ENCODE measurements at places on chromosomes 11 and 22.

DNA sequence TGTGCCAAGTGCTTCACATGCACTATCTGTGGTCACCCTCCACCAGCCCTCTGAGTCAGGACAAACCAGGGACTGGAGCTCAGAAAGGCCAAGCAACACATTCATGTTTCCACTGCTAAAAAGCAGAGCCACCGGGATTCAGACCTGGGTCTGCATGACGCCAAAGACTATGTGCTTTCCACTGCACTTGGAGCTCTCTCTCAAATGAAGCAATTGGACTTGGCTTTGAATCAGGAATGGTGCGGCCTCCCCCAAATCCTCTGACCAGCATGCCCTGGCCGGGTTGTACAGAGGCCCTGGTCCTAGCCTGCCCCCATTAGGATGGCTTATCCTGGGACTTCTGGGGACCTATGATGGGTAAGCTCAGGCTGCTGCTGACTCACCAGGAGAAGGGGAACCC is 80.7 kb downstream of the PKNOX2 start:
- no peak for DNase-seq

DNA sequence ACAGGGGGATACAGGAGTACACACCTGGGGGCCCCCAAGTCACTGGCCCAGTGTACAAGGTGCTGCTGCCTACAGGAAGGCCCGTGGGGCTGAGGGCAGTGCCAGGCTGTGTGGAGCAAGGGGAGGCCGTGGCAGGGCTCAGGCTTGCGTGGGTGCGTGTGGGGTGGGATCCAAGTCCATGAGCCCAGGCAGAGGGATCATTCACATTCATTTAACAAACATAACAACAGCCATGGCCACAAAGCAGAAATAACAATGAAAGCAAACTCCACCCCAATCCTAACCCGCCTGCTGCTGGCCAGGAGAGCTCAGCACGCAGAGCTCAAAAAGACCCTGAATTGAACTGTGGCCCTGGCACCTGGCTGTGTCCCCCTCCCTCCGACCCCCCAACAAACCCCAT is 17.0 kb upstream of the SCGB1A1 start:
- no peak for DNase-seq

DNA sequence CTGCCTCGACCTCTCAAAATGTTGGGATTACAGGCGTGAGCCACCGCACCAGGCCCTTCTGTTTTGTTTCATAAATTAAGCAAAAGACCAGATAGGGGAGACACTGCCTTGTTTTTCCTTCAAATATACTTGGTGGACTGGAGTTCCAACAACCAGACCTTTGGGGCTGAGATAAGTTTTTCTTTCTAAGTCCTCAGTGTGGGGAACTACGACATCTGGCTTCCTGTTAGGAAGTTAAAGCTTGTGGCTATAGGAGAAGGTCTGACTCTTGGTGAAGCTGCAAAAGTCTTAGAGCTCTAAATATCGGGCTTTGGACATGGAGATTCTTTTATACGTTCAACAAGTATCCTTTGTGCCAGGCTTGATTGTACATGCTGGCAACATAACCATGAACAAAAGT is 64.1 kb upstream of the EED start:
- no peak for DNase-seq

DNA sequence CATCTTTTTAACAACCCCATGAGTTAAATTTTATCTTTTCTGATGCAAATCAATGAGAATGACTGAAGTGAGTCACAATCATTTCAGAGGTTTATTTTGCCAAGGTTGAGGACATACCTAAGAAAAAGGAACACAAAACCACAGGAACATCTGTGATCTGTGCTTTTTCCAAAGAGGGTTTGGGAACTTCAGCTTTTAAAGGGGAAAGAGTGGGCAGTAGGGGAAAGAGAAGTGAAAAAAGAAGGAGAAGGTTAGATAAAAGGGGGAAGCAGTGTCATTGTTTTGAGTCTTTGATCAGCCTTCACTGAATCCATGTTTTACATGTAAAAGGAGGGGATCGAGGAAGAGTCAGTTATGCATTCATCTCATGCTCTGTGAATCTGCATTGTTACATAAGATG is 45.3 kb upstream of the SPON1 start:
- DNase-seq: no peak

GRCh38 chr11:71302911-71303310 is 50.5 kb upstream of the SHANK2 start:
- DNase-seq: no peak

DNA sequence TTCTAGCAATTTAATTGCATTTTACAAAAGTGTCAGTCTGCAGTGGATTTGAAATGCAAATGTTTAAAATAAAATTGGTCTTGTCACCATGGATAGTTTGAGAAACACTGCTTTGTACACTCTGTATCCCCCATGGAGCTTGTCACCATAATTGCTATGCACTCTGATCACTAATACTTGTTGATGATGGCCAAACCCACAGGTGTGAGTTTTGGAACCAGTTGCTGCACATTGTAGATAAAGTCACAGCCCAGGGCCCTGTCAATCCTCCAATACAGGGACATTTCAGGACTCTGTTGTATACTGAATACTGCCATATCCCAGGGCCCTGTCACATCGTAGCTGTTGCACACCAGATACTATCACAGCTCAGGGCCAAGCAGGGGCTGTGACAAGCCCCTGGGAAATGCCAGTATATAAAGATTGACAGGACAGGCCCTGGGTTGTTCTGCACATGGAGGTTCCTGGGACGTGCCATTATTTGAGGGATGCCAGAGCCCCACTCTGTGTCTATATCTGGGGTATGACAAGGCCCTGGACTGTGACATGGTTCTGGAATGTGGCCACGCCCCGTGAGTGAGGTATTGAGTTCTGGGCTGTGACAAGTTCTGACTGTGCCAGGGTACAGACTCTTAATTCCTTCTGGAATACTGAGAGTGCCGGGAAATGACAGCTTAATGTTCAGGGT is 27.9 kb upstream of the SMPD1 start:
- DNase-seq: no peak

DNA sequence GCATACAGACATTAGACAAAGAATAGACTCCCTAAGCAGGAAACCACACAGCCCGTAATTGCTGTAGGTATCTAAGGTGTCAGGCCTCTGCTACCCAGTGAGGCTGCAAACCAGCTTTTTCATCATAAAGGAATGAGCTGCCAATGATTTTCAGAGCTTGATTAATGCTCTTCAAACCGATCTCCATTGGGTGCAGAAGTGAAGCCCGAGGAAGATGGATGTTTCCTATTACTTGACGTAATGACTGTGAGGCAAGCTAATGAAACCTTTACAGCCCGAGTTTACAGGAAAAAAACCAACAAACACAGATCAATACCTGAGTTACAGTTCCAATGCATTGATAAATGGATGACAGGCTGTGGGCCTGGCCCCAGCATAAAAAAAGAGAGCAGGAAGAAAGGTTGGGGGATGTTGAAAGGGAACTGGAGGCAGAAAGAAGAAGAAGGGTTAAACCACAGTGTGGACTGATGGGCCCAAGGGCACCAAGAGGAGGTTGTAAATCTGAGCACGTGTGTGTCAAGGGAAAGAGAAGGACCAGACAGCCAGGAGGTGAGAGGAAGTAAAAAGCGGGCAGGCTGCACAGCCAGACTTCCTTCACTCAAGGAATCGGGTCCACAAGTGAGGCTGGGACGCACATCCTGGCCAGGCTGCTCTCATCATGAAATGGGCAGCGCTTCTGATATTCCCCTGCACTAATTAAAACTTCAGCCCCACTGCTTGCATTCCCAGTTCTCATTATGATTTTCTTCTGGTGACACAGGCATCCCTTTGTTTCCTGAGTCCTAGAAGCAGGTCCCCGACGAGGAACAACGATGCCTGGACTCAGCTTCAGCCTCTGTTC is 70.6 kb upstream of the NTM start:
- no peak for DNase-seq

DNA sequence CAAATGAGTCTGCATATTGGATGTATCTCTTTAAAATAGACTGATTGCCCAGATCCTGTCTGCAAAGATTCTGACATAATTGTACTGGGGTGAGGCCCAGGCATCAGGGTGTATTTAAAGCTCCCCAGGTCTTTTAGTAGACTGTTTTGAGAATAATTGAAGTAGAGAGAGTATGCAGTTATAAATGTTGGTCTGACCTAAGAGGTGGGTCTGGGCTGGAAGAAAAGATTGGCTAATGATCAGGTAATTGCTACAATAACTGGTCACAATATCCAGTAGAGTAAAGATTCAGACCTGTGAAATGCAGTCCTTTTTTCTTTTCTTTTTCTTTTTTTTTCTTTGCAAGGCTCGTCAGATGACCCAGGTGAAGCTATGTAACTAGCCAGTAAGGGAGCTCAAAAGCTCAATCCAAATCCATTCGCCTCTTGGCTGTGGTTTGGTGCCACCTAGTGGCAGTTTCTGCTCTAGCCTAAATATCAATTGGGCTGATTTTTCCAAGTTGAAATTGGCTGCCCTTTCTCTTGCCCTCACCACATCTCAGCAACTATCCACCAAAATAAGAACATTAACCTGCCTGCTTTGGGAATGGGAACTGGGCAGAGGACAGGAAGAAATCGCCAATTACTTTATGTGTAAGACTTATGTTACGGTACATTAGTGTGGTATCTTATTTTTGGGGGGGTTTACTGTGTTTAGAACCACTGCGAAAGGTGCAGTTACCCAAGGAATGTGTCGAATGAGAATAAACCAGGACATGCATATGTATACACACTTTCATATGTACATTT is 45.9 kb downstream of the ZNF143 start:
- DNase-seq: no peak

DNA sequence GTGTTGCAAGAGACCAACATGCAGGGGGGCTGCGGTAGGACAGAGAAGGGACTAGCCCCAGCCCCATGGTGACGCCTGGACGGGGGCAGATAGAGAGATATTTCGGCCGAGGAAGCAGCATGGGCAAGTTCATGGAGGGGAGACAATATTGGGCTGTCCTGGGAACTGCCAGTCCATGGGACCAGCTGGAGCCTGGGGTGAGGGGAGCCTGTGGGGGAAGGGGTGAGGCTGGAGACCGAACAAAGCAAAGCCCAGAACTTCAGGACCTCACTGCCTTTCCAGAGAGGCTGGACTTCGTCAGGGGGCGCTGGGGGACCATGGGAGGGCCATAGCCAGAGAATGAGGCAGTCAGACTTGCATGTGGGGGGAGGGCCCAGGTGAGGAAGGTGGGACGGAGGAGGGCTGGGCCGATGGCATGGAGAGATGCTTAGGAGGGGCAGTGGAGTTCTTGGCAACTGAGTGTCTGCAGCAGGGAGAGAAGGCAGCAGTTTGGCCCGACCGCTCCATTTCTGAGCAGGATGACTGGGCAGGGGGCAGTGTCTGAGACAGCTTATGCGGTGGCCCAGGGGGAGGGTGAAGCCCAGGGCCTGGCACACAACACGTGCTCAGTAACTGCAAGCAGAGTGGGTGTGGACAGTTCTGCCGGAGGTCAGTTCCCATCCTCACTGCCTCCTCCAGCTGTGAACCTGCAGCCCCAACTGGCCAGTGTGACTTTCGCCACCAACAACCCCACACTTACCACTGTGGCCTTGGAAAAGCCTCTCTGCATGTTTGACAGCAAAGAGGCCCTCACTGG is 712 bp downstream of the UPK3A start:
- no peak for DNase-seq

GRCh38 chr11:134372536-134372935 is 39.5 kb downstream of the B3GAT1 start:
- DNase-seq: no peak

GRCh38 chr11:123354371-123354975 is 75.6 kb upstream of the GRAMD1B start:
- no peak for DNase-seq

DNA sequence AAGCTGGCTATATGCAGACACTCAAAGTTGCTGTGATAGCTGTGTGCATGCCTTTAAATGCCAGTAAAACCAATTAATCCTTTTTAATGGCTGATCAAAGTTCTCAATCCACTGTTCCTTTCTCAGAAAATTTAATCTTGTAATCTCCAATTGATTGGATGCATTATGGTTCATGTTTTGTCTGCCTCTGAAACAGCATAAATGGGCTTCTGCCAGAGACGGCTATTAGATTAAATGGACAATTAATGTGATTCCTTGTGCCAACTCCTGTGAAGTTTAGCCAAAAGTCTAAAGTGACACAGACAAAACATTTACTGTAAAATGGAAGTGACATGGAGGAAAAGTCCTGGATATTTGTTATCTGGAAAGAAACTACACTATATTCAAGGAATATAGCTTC is 952.5 kb upstream of the FAT3 start:
- no peak for DNase-seq

DNA sequence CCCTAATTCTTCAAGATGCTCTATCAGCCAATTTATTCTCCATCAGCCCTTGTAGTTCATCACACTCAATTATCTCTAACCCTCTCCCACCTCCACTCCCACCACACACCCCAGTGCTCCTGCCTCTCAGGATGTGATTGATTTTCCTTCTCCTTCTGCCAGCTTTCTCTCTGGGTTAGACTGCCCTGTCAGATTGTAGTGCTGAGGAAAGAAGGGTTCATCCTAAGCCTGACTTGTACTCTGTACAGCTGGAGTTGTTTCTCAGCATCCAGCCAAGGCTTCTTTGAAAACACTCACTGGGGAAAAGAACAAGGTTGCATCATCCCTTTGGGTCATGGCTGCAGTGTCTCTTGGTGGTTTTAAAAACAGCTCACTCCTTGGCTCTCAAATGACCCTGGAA is 61.2 kb downstream of the CECR2 start:
- DNase-seq: no peak

GRCh38 chr11:44766112-44766971 is 39.6 kb downstream of the TSPAN18 start:
- DNase-seq: no peak

- DNase-seq: no peak
These were observed 48.0 kb upstream of the PARVG start for GRCh38 chr22:44132724-44133123.

- DNase-seq: no peak
These were observed 20.1 kb upstream of the AIFM3 start for GRCh38 chr22:20946991-20947390.

DNA sequence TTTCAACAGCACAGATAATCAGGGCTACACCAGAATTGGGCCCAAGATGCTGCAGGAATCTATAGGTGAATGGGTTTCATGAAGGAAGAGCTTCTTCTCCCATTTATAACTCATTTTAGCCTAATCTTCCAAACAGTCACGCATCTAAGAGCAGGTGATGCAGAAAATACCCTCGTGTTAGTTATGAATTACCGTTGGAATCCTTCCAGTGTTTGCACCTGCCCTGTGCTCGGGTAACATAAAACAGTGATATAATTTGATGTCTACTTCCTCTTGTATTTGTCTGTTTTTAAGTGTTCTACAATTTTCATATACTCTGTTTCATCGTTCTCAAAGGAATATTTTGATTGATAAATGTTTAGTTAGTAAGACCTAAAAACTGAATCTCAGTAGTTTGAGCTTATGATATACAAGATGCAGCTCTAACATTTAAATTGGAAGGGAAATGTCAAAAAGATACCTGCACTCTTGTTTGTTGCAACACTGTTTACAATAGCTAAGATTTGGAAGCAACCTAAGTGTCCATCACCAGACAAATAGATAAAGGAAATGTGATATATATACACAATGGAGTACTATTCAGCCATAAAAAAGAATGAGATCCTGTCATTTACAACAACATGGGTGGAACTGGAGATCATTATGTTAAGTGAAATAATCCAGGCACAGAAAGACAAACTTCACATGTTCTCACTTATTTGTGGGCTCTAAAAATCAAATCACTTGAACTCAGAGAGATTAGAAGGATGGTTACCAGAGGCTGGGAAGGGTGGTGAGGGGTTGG is 42.1 kb downstream of the PPARA start:
- no peak for DNase-seq

Measured in hypothalamus (tissue), 51 donors.